ENCODE measurements at places on chromosomes 6 and 20.

DNA sequence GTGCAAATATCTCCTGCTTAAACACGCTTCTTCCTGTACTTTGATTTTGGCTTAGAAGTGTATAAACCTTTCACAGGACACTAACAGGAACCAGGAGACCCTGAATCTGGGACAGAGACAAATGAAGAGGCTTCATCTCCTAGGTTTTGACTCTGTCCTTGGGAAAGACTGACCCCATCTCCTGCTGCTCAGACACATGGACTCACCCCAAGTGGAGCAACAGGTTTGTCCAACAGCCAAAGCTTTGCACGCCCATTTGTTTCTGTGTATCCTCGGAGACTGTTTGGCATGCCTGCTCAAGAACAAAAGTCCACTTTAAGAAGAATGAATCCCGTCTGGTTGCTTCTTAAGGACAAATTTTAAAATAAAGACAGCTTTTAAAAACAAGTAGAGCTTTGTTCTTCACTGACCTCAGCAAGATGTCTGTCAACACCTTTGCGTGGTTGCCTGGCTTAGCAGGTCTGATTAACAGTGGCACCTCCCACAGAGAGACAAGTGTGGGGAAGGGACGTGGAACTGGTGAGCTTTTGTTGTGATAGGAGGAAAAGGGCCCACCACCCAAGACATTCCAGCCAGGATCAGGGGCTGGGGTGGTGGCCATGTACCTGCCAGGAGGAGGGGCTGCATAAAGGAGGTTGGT lies 202.6 kb downstream of the SOD2 start:
- DNase-seq: no peak

- DNase-seq: no peak
Measured at GRCh38 chr6:169689287-169689686, 12.5 kb downstream of the WDR27 start.

GRCh38 chr6:55872866-55873265 lies 2.5 kb downstream of the BMP5 start:
- DNase-seq: no peak

GRCh38 chr6:161547617-161548016 lies 273.8 kb upstream of the AGPAT4 start:
- DNase-seq: no peak

GRCh38 chr6:34485321-34486060 lies 19.6 kb downstream of the PACSIN1 start:
- no peak for DNase-seq

DNA sequence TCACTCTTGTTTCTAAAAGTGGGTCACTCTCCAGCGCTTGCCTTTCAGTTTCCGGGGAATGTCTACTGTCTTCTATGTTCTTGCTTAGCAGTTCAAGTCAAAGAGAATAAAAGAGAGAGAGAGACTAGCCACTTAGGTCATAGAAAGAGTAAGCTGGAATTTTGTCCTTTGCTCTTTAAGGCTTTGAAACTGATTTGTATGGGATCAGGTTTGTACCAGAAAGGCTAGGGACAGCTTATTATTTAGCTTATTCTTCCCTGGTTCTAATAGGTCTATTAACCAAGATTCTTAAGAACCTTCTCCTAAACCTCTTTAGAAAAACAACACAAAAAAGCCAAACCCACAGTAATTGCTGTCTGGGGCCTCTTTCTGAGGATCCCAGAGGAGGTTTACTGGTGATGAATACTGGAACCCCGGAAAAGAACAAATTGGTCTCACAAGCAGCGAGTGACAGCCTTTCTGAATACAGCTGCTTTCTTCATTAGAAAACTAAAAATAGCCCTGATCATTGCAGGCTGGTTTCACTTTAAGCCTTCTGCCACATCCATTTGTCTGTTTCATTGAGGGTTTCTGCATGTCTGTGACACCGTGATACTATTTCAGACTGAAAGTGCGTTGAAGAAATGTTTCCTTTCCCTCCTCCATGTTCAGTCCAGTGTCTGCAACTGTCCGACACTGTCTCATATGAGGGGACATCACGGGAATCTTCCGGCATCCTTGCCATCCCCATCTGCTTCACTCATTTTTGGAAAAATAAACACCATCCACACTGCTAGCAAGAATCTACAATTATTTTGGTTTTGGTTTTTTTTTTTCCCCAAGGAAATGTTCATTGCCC lies 75.1 kb upstream of the ATXN1 start:
- no peak for DNase-seq

- DNase-seq: no peak
Measured at GRCh38 chr6:39812853-39813533, 20.8 kb downstream of the DAAM2 start.

GRCh38 chr20:61810738-61811135 lies 254.9 kb downstream of the TAF4 start:
- no peak for DNase-seq
